Germinal center (tissue), 1 donor: ENCODE measurements at places on chromosomes 4 and X.

DNA sequence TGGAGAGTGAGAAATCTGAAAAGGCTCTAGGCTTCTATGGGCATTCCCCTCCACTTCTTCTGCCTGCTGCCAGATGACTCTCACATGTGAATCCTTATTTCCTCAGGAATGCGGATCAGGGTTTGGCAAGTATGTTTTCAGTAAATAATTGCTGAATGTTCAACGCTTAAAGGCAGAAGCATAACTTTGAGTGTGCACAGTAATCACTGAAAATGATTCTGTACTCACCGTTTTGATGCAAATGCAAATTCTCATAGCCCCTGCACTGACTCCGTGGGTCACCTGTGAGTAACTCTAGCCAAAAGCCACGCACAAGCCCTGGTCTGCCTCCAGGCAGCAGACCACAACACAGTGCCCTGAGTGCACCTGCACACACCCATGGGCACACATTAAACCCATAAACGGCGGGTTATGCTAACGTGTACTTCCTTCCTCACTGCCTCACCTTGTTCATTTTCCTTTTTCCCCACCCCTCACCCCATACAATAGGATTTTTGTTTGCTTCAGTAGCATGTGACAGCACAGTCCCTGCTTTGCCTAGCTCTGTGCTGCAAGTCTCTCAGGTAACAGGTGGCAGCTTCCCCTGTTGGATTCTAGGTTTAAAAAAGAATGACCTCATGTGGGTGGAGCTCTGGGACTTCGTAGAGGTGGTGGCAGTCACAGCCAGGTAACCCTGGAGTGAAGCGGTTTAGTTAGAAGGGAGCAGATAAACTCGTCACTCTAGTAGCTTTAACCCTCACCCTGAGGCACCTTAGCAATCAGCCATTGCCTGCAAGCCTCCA lies at the start of gene ARHGEF38:
Gene ARHGEF38 (plus strand): TSS at position 656 of the 782 bp plus-strand sequence. CDS start 146 bp downstream, outside the sequence.
- DNase-seq = no peak

DNA sequence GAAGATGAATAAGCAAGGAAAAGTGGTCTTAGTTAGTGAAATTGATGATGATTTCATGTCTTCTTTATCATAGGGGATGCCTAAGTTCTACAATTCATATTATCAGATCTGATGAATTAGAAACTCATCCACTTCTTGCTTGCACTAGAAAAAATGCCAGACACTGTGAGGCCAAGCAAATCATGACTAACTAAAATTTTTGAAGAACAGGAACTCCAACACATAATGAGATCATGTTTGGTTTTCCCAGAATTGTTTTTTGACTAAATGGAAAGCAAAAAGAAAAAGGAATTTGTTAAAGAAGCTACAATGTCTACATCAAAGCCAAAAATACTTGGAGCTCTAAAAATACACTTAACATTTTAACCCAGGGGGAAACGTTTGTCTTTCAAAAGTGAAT lies 120.4 kb downstream of the ARSF start:
- DNase-seq = no peak

DNA sequence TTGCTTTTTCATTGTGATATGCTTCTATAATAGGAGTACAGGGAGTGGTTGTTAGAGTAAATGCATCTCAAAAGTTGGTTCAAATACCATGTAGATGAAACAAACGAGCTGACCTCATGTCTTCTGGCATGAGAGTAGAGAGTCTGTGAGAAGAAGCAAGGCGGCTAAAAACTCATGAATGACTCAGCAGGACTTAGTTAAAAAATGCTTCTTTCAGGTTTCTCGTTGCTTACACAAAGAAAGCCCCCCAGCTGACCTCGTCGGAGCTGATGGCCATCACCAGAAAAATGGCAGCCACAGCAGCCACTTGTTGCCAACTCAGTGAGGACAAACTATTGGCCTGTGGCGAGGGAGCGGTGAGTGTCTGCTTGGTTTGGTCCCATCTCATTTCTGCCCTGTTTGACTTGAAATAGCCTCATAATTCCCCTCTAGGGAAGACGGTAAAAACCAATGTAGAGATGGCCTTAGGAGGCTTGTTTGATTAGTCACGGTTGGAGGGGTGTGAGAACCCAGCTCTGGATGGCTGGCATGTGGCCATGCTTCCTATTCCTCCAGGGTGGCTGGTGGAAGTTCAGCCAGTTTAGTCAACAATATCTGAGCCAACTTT lies 14.5 kb downstream of the AFP start:
- no peak for DNase-seq

GRCh38 chr4:95506264-95506663 lies 42.5 kb downstream of the UNC5C start:
- no peak for DNase-seq

DNA sequence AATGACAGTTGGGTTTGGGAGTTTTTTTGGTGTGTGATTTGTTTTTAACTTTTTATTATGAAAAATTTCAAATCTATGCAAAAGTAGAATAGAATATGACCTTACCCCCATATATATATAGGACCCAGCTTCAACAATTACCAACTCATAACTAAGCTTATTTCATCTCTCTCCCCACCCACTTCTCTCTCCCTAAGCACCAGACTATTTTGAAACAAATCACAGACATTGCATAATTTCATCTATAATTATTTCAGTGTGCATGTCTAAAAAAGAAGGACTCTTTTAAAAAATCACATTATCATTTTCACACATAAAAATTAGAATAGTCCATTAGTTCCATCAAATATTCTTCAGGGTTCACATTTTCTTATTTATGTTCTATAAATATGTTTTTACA lies 28.3 kb upstream of the NKX6-1 start:
- DNase-seq = no peak

GRCh38 chrX:47831788-47832187 lies 4.9 kb upstream of the ZNF81 start:
- peak; percentile 50 for DNase-seq

DNA sequence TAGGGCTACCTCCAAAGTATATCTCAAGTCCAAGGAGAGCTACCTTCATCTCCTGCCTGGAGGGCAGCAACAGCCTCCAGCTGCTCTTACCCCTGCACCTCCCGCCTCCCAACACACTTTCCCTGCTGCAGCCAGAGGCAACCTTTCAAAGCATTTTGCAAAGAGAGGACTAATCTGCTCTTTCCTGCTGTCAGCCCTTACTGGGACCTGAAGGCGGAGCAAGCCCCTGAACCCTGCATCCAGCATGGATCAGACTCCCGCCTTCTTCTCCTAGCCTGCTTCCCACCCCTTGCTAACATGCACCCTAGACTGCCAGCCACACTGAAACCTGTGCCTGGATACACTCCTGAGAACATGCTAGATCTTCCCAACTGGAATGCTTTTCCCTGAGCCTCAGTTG lies 37.7 kb upstream of the VMA21 start:
- no peak for DNase-seq

GRCh38 chr4:89157488-89158024 lies 46.2 kb downstream of the TIGD2 start:
- DNase-seq = no peak

DNA sequence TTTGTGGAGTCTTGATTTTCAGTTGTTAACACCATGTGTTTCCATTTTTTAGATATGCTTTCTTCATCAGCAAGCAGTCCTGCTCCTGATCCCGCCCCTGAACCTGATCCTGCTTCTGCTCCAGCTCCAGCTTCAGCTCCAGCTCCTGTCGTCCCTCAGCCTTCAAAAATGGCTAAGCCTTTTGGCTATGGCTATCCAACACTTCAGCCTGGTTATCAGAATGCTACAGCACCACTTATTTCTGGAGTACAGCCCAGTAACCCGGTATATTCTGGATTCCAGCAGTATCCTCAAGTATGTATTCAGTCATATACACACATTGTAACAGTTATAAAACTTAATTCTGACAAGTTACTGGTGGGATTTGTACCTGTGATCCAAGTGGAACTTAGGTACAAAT lies 60.9 kb downstream of the SEC24B start:
- no peak for DNase-seq

DNA sequence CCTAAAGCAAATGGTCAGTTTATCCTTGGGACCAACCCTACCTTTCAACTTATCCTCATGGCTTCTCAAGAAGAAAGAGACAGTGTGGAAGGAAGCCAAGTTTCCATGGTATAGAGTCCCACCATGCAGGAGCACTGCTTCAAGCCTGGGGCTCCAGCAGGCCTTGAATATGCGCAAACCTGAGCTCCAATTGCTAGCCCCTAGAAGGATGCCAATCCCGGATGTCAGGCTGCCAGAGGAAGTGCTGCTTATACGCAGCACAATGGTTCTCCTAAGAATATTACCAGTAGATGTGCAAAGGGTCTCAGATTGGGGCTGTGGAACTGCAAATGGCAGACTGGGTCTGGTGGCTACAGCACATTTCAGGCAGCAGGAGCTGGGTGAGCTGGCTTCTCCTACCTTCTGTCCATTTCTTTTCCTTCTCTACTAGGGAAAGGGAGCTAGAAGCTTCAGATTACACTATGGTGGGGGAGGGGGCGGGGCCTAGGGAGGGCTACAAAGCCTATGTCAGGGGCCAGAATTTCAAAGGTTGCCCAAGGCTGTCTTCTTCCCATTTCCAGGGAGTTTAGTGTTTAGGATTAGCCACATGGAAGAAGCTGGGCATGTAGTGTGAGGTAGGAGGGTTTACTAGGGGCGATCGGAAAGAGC lies 40.7 kb upstream of the CITED1 start:
- no peak for DNase-seq

DNA sequence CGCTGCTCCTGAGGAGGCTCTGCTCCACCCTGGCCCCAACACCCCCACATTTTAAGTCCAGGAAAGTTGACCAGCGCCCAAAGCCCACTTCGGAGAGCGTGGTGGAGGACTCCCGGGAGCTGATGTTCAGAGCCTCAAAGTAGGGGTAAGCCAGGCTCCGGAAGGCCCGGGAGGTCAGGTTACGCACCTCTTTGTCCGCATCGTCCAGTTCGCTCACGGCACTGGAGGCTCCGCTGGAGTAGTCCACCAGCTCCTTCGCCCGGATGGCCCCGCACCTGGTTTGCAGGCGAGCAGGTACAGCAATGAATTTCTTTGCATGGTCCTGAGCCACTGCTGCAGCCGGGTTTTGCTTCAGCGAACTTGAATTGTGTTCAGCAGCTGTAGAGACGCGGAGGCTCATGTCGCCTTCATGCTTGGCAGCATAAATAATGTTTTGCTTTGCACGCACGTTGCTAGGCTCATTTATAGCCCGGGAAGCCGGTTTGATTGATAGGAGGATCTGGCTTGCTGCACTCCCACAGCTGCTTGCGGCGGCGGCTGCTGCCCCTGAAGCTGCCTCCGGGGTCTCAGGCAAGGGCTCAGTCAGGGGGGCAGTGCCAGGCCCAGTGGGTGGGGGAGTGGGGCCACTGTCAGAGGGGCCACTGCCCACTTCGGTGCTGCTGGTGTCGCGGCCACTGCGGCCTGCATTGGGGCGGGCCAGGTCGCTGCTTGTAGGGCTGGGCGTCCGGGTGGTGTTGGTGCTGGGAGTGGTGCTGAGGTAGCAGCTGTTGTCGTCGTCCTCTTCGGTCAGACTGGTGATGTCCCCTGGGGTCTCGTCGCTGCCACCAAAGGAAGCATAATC lies 4.8 kb downstream of the C4orf54 start:
- no peak for DNase-seq

GRCh38 chr4:9781343-9782135 lies at the start of gene DRD5:
Gene DRD5 (plus strand): TSS chr4:9781634. CDS start chr4:9782030, 396 bp downstream.
- no peak for DNase-seq

GRCh38 chr4:83389756-83390505 lies 55.3 kb upstream of the HPSE start:
- DNase-seq = no peak

DNA sequence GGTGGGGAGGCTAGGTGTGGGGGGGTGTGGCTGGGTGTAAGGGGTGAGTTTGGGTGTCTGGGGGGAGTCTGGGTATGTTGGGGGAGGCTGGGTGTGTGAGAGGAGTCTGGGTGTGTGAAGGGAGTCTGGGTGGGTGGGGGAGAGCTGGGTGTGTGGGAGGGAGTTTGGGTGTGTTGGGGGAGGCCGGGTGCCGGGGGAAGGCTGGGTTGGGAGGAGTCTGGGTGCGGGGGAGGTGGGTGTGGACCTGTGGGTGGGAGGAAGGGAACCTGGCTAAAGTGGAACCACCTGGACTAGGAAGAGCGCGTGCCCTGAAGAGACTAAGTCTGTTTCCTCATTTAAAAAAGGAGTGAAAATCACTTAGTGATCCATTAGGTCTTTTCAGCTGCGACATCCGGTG lies 18.3 kb downstream of the SPON2 start:
- DNase-seq = no peak

GRCh38 chr4:190014771-190015537 lies 12.1 kb downstream of the FRG2 start:
- DNase-seq = no peak

DNA sequence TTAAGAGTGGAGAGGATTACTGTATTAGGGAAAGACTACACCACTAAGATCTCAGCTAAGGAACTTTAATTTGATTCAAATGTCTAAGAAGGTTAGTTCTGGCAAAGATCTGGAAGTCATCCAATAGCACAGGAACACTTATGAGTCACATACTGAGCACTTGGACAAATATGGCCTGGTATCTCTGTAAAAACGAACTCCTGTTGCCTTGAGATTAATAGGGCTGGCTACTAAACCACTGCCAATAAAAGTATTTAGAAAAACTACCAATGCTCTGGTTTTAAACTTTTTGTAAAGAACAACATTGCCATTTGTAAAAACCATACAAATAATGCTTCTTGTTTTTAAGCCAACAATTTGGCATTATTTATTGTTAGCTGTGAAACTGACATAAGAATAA lies 70.5 kb downstream of the SEC24D start:
- no peak for DNase-seq

DNA sequence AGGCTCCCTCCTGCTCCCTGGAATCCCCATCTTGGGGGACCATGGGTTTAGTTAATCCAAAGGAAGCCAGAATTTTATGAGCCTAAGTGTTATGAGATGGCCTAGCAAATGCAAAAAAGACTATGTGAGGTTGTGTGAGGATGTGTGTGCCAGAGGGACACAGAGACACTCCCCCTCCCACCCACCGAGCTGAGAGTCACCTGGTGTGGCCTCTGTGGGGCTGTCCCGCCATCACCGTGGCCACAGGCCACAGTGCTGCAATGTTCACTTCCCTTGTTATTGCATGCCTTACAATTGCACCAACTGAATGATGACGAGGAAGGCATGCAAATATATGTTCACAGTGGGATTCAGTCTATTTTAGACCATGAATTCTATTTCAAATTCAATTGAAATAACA lies 601 bp upstream of the FGFBP2 start:
- DNase-seq = peak; percentile 38

DNA sequence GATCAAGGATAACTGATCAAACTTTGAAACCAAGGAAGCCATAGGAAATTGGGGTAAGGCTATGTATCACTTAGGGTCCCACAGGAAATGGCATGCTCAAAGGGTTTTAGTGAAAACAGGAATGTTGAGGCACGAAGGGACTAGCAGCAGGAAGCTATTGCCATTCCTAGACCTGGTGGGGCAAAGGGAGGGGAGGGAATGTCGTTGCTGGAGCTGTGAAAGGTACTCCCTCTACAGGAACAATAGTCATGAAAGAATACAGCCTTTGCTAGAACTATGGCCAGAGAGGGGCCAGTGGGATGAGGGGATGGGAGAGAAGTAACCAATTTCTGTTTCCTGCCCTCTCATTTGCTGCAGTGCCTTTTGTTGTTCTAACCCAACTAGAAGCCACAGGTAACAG lies 11.9 kb downstream of the REPS2 start:
- DNase-seq = no peak
